ENCODE measurements at places on chromosomes 13 and 19.

- no peak for DNase-seq
Observed at GRCh38 chr13:69683921-69684686, 423.5 kb upstream of the ATXN8OS start.

- DNase-seq = no peak
Observed at GRCh38 chr13:51255556-51255955, 33.4 kb downstream of the FAM124A start.

DNA sequence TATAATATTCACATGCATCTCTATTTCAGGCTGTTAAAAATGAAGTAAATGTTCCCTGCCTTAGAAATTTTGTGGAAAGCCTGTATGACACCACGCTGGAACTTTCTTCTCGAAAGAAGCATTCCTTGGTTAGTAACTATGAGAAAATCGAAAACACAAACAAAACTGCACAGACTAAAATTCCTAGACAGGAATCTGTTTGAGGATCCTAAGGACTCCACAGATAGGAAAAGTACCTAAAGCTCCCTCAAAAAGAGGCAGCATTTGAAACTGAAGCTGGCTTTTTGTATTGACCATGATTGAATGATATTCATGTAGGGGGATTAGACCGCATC lies 103.4 kb downstream of the FRY start:
- no peak for DNase-seq

- DNase-seq = no peak
Observed at GRCh38 chr19:4303819-4304537, 420 bp upstream of the FSD1 start.

GRCh38 chr19:30307191-30307974 lies 64.8 kb upstream of the ZNF536 start:
- DNase-seq = no peak

DNA sequence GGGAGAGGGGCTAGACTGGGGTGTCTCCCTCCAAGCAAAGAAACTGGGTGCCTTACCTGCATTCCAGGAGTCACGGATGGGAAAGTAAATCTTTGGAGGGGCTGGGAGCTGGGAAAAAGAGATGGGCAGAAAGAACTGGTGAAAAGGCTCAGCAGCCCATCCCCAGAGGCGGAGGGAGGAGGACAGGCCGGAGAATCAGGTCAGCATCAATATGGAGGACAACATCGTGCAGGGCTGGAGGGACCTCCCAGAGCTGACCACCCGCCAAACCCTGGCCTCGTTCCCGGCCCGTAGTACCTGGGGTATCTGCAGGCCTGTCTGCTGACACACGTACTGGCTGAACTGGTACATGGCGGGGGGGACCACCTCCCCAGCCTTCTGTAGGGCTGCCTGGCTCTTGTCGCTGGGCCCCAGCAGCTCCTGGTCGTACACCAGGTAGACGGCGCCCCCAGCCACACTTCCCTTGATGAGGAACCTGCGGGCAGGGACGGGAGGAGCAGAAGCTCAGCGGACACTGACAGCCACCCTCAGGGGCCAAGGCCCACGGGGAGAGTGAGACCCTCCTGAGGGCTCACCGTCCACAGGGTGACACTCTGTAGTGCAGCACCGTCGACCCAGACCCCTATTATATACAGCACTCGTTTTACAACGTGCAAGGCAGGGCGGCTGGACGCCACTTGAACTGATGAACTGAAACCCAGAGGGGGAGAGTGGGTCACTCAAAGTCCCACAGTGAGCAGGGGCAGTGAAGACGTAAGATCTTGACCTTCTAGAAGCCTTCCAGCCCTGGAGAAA lies 830 bp downstream of the MICOS13 start:
- no peak for DNase-seq

- no peak for DNase-seq
Observed at GRCh38 chr13:43569658-43570057, 217.1 kb downstream of the ENOX1 start.
